ENCODE measurements at places on chromosomes 5 and 9. TPM values are rescaled to one million over a fixed set of nuclear protein-coding genes. Genes with fewer than 3 reads are reported as not detected.

DNA sequence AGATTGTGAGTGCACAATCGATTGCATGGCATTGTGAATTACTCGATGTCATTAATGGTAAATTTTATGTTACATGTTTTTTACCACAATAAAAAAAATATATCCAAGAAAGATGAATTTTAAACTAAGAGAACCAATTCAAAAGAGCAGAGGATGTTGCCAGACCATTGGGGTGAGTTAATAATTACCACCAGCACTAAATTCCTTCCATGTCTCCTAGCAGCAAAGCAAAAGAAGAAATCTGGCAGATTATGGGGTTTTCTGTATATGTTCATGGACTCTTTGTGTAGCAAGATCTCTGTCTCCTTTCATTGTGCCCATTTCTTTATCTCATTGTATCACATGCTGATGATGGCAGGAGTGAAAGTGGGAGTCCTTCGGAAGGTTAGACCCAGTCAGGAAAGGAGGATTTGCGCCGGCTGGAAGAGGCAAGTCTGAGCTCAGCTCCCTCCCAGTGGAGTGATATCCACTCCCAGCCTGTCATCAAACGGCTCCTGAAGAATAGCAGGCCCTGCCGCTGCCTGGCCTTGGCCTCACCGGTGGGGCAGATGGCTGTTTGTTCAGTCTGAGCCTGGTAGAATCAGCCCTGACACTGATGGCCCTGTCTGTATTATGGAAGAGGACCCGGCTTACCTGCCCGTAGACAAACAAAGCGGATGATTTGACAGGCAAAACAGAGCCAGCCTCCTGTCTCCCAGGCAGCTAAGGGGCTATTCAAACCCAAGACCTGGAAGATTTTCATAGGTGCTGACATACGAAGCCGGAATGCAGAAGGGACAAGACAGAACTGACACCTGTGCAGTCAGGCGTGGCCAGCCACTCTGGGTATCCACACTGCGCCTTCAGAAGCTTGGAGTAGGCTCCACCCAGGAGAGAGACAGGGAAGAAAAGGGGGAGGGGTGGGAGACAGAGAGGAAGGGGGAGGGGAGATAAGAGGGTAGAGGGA is 21.9 kb upstream of the FOXE1 start:
- no peak for DNase-seq

DNA sequence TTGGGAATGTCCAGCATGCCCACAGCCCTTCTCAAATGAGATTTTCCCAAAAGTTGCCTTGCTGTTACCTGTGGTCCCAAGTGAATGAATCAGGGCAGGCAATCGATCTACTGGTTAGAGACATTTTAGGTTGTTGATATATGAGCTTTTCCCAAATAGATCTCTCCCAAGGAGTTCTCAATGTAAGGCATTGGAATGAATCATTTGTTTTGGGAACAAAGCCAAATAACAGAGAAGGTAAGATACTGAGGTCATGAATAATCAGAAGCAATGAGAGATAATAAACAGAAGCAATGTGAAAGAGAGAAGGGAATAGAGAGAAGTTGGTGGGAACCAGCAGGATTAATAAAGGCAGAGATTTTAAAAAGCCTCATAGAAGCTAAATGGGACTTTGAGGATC is 93.6 kb upstream of the FER start:
- DNase-seq = no peak

GRCh38 chr9:76218886-76219445 is 175.3 kb downstream of the RFK start:
- DNase-seq = no peak

DNA sequence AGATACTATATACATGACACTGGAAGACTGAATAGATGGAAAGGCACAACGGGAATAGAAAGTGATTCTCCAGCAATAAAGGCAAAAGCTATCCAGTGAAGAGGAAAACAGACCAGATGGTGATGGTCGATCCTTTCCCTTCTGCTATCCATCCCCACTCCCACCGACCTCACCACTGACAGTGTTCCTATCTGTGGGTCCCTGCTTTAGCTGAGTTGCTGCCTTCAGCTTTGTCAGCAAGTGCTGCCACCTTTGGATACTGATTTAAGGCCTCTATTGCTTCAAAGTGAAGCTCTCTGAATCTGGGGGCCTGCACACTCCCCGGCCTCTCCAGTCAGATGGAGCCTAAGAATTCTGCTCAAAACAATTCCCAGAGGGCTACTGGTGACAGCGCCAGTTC is 32.3 kb downstream of the EPB41L4A start:
- no peak for DNase-seq

- DNase-seq = no peak
Measured at GRCh38 chr5:147507480-147508126, 2.3 kb downstream of the DPYSL3 start.

GRCh38 chr5:162801235-162801634 is 636.2 kb upstream of the CCNG1 start:
- DNase-seq = no peak

- no peak for DNase-seq
Measured at GRCh38 chr5:154801083-154801482, 45.9 kb downstream of the LARP1 start.

The NSMF gene
- 43.0 TPM for total RNA-seq

The LEAP2 gene
- 0.82 TPM for total RNA-seq
